ENCODE measurements at places on chromosomes 1 and 21.

GRCh38 chr1:109726728-109727373 lies 14.0 kb downstream of the GSTM3 start:
- DNase-seq, result no peak

- no peak for DNase-seq
Measured at GRCh38 chr1:172929006-172929405, 121.7 kb downstream of the TNFSF18 start.

GRCh38 chr21:8992731-8993174 lies 1528.6 kb upstream of the TPTE start:
- DNase-seq, result no peak

DNA sequence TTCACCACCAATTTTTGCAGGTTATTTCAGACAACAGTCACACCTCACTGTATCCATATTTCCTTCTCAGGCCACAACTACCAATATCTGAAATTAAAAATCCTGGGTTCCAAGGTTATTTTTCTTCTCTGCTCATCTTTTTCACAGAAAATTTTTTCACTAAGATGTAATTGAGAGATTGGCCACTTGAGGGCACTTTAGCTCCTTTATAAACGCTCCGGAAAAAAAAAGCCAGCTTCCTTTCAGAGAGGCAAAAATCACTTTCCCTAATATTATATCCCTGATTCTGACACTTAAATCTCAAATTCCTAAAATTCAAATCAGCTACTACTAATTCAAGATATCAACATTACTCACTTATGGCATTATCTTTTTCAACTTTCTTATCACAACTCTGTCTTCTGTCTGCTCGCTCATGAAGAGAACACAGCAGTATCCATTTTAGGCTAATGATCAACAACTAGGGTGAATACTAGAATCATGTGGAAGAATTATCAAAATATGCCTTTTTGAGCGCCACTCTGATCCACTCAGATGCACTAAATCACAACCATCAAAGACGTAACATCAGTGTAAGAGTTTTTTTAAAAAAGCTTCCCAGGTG lies 101.4 kb upstream of the RGS1 start:
- DNase-seq, result no peak

DNA sequence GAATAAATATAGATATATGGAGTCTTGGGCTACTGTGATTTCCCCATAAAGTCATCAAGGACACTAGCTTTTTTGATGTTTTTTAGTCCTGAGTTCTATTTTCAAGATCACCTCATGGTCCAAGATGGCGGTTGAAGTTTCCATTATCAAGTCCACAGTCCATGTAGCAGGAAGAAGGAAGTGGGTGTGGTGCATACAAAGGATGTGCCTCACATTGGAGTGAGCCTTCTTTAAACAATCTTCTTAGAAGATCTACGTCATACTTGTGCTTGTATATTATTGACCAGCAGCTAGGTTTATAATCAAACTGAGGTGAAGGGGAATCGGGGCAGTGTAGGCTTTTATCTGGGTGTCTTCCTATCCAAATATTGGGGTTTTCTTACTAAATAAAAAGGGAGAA lies 93.4 kb downstream of the FGGY start:
- DNase-seq, result no peak

DNA sequence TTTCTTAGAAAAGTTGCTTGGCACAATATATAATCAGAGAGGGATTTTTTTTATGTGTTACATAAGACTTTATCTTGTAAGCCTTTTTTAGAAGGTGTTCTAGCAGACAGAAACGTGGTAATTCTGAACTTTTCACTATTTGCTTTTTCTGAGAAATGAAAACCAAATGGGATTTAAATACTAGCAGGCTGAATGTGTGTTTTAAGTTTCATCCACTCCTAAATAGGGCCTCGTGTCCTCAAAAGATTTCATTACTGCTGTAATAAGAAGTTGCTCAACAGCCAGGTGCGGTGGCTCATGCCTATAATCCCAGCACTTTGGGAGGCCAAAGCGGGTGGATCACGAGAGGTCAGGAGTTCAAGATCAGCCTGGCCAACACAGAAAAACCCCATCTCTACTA lies 44.7 kb upstream of the FMO2 start:
- no peak for DNase-seq

DNA sequence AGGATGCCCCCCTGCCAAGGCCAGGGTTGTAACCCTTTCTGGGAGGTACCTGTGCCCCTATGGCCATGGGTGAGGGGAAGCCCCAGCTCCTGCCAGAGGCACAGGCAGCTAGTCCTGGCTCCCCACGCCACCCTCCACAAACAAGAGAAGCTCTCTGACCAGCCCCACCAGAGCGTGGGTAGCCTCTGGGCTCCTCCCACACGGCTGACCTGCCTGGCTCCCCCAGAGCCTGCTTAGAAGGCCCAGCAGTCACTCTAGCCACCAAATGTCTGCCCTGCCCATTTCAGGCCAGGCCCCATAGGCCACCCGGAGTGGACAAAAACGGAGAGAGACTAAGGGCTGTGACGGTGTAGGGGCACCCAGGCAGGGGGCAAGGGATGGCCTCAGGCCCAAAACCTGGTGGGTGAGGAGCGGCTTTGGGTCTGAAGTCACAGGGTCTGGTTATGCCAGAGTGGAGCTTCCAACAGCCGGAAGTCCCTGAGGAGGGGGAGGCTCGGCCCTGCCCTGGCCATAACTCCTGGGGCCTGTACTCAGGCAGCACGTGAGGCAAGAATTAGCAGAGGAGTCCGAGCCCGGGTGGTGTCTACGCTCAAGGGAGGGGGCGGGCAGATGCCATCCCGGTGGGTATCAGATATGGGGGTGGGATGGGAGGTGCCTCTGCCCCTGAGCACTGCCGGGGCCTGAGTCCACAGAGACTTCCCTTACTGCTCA lies 155.4 kb downstream of the CASZ1 start:
- DNase-seq, result no peak

GRCh38 chr1:99369154-99369553 lies 104.9 kb downstream of the PLPPR4 start:
- no peak for DNase-seq

DNA sequence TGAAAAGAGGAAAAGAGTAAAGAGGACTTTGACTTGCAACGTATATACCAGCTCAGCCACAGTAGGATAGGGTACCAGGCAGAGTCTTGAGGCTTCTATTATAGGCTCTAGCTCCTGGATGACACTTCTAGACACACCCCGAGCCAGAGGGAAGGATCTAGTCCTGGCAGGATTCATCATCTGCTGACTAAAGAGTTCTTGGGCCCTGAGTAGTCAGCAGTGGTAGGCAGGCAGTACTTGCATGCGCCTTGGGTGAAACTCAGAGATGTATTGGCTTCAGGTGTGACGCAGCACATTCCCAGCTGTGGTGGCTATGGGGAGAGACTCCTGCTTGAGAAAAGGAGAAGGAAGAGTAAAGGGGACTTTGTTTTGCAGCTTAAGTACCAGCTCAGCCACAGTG lies 162.3 kb upstream of the APP start:
- DNase-seq, result no peak

- peak; percentile 21 for DNase-seq
Measured at GRCh38 chr1:59360170-59360569, 63.3 kb downstream of the FGGY start.

DNA sequence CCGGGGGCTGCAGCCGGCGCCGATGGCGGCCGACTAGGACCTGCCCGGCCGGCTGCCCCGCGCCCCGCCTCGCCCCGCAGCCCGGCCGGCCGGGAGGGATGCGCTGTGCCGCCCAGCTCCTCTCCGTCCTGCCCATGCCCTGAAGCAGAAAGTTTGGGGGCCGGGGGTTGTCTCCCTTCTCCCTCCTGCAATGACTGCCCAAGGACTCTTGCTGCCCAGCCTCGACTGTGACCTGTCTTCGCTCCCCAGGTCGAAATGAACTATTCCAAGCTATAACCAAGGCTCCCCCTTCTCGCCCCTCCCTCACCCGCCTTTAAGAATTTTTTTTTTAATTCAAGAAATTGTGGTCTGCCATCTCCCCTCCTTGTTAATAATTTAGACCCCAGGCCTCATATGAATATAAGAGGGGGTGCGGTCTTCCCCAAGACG lies 361 bp downstream of the TMCC2 start:
- DNase-seq, result no peak

DNA sequence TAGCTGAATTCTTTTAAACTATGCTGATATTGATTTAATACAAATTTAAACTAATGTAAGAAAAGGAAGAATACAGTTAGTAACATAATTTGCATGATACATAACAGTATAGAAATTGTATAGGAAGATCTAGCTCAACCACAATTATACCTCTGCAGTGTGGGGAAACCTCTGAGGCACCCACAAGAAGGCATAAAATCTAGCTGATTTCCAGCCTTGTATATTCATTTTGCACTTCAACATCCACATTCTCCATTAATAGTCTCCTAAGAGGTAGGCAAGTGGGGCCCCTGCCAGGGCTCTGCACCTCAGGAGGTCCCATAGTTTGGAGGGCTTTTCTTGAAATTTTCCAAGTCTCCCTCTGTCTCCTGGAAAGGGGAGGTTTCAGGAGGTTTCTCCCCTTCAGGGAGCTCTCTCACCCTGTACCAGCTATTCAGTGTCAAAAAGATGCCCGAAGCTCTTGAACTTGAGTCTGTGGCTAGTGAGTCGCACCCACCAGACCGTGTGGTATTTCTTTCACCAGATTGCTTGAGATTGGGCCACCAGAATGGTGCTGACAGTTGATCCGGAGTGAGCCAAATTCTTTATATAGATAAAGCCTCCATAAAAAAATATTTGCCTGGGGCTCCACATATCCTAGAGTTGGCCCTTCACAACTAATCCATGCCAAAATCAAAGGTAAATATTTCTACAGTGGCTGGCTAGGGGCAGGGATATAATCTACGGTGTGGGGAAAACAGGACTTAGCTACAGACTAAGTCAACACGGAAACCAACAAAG lies 108.2 kb downstream of the TIAM1 start:
- DNase-seq, result no peak

All from fibroblast of skin of left quadriceps (primary cell).